Renal cortical epithelial cell (primary cell): ENCODE measurements at places on chromosomes 12 and 14. TPM values are rescaled to one million over a fixed set of nuclear protein-coding genes. Genes with fewer than 3 reads are reported as not detected.

GRCh38 chr14:63881926-63882325 lies 29.1 kb downstream of the SYNE2 start:
- DNase-seq = no peak

DNA sequence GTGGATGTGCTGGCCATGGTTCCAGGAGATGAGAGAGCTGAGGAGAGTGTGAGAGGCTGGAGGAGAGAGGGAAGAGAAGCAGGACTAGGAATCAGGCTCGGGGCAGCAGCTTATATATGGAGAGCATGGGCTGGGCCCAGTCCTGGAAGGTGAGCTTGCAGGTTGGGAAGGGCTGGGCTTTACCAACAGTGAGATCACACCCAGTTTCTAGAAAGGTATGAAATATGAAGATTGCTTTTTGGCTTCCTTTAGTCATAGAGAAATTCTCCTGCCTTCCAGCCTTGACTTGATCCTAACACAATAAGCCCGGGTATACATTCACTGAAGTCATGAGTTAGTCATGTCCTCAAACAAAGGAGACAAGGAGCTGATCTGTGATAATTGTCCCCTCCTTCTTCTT lies at the start of gene KRT6A:
TSS of gene KRT6A (minus strand) at position 86 of the 400 bp plus-strand sequence. CDS start at position 17, 69 bp downstream.
- DNase-seq = no peak

DNA sequence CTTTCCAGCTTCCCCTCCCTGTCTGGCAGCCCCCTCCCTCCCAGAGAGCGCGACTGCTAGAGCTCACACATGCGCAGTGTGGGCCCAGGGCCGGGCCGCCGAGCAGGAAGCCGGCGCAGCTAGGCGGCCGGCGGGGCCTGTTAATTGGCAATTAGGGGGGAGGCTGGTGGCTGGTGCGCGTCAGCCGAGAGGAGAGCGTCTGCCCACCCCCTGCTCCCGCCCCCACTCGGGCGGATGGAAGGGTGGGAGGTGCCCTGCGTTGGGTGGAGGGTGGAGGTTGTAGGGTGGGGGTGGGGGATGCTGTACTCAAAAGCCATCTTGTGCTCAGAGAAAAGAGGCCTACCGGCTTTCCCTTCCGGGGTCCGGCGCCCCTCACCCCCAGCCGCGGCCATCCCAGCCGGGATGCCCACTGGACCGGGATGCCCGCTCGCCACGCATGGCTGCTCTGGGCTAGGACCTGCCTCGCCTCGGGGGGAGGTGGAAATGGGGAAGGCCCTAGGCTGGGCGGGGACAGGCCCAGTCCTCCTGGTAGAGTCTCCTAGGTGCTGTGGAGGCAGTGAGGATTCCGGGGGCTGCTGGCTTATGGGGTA lies 9.2 kb downstream of the HOXC8 start:
- DNase-seq = peak; percentile 86

DNA sequence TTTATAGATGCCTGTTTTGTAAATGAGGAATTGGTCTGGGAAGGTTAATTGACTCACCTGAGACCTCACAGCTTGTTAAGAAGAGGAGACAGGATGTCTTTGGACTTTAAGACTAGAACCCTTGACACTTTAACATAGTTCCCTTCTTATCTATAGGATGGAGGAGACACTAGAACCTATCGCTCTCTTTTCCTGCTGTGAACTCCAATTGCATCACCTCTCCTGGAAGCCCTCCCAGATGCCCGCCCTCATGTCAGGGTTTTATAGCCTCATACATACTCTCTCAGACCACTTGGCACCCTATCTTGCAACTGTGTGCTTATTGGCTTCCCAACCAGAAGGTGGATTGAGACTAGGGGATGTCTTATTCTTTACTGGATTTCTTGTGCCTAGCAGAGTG lies 2.5 kb upstream of the CTDSP2 start:
- no peak for DNase-seq

GRCh38 chr12:80291108-80291754 lies 152.8 kb upstream of the PTPRQ start:
- DNase-seq = no peak

DNA sequence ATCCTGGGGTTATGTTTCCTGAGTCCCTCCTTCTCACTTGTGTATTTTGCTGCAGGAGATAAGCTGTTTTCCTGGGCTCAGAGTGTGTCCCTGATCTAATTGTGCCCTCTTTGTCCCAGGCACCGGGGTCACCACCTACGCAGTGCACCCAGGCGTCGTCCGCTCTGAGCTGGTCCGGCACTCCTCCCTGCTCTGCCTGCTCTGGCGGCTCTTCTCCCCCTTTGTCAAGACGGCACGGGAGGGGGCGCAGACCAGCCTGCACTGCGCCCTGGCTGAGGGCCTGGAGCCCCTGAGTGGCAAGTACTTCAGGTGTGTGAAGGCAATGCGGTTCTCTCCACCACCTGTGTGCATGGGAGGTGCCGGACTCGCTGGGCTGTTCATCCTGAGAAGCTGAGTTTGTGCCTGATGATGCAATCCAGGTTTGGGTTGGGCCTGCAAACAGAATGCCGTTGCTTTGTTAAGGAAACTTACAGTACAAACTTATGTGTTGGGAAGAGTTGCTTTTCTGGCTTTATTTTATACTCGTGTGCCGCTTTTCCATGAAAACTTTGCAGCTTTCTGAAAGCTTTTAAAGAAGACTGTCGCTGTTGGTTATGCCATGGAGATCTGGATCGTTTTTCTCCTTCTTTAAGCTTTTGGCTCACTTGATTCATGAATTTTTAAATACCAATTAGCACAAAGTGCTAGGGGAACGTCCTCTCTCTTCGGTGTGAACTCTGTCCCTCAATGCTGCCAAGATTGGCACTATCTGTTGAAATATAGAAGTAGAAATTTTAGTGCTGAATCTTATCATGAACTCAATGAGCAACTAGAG lies 27.6 kb downstream of the RDH12 start:
- peak; percentile 34 for DNase-seq

- DNase-seq = peak; percentile 43
Measured at GRCh38 chr12:109385339-109386058, 37.8 kb downstream of the MYO1H start.

DNA sequence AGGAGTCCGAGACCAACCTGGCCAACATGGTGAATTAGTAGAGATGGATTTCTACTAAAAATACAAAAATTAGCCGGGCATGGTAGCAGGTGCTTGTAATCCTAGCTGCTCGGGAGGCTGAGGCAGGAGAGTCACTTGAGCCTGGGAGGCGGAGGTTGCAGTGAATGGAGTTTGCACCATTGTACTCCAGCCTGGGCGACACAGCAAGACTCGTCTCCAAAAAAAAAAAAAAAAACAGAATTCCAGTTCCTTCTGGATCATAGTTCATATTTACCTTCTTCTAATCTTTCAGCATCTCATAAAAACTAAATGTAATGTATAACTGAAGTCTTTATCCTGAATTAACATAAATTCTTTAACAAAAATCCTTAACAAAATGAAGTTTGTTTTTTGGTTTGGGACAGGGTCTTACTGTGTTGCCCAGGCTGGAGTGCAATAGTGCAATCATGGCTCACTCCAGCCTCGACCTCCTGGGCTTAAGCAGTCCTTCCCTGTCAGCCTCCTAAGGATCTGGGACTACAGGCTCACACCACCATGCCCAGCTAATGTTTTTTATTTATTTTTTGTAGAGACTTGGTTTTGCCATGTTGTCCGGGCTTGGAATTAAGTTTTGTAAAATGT lies 37.6 kb downstream of the FAM177A1 start:
- no peak for DNase-seq

GRCh38 chr12:106226884-106227640 lies 20.8 kb downstream of the CKAP4 start:
- DNase-seq = peak; percentile 58

- DNase-seq = peak; percentile 95
Measured at GRCh38 chr14:33564774-33565630, 385.9 kb downstream of the EGLN3 start.

DNA sequence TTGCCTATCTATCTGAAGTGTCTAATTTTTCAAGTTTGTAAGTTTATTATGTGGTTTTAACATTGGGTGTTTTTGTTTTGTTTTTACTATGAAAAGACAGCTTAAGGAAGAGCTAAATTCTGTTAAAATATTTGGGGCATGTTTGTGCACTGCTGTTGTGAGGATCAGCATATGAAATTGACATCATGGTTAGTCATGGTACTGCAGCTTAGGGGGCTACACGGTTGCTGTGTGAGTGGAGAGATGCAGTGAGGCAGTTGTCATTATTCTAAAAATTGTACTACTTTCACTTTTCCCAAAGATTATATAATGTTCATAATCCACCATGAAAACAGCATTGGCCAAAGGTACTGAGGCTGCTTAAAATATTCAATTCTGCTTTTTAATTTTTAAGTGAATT lies 49.0 kb downstream of the ZC3H14 start:
- no peak for DNase-seq

DNA sequence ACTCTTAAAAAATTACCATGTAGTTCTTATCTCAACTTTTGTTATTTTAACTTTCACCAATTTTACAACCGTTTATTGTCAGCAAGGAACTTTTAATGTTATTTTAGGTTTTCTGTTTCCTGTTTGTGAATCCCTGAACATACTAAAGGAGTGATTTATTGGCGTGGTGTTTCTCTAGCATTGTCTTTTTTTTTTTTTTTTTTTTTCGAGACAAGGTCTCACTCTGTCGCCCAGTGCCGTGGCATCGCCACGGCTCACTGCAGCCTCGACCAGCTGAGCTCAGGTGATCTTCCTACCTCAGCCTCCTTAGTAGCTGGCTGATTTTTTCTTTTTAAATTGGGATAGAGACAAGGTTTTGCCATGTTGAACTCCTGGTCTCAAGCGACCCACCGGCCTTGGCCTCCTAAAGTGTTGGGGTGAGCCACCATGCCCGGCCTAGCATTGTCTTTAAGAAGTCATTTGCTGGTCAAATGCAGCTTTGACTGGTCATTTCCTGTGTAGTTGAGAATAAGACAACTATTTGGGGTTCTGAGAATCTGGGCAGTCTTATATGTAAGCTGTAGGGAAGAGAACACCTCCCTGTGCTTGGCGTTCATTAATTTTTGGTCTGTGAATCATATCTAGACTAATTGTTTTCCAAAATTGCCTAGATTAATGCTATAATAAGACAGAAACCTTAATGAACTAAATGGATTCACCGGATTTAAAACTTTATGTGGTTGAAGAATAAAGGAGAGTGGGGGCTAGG lies 2.1 kb downstream of the WASHC4 start:
- DNase-seq = peak; percentile 51

- DNase-seq = peak; percentile 79
Measured at GRCh38 chr14:32224737-32225377, 21.8 kb upstream of the RNU6-8 start.

DNA sequence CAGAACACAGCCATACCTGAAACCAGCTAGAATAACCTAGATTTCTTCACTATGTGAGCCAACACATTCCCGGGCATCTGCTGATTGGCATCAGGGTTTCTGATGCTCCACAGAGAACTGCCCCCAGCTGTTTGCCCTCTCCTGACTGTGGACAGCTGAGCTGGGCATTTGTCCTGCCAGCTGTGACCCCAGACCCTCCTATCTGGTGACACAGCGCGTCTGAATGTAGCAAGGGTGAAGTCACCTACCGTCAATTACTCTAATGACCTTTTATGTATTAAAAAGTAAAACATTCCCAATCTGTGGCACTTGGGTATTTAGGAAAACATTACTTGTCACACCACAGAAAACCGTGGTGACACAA lies 29.7 kb upstream of the SFSWAP start:
- DNase-seq = no peak

GRCh38 chr12:30870491-30871265 lies 55.9 kb upstream of the TSPAN11 start:
- DNase-seq = no peak

DNA sequence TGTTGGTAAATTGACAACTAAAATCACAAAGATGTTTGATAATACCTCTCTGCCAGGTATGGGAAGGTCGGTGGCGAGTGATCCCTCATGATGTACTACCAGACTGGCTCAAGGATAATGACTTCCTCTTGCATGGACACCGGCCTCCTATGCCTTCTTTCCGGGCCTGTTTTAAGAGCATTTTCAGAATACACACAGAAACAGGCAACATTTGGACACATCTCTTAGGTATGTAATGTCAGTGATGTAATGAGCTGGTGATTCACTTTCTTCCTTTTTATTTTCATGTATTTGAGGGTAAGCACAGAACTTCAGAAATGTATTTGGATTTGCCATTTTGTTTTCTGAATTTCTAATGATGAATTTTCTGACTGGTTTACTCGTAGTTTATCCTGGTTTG lies 42.6 kb upstream of the LRTM2 start:
- peak; percentile 54 for DNase-seq

- no peak for DNase-seq
Measured at GRCh38 chr14:78359581-78359980, 189.4 kb downstream of the NRXN3 start.

GRCh38 chr12:121534495-121535148 lies 46.2 kb downstream of the KDM2B start:
- DNase-seq = no peak

DNA sequence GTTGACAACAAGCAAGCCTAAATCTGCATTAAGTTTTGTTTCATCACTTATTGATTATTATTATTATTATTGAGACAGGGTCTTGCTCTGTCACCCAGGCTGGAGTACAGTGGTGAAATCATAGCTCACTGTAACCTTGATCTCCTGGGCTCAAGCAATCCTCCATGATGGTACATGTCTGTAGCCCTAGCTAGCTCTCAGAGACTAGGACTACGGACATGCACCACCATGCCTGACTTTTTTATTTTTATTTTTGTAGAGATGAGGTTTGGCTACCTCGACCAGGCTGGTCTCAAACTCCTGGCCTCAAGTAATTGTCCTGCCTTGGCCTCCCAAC lies 35.7 kb upstream of the STK38L start:
- DNase-seq = no peak

GRCh38 chr14:67541448-67542387 lies 8.6 kb downstream of the PLEKHH1 start:
- DNase-seq = no peak

DNA sequence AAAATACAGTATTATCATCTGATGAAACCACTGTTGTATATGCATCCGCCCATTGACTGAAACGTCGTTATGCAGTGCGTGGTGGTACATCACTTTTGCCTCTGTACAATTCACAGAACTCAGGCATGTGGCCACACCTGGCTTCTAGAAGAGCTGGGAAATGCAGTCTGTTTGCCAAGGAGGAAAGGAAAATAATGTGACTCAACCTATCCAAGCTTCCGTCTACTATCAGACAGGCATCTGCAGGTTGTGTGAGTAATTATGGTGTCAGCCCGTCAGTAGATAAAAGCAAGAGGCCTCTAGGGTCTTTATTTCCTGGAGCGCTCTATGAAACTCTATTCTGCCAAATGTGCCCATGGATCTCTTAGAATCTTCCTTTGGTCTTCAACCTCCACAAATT lies 111.6 kb downstream of the BBS10 start:
- peak; percentile 79 for DNase-seq

- DNase-seq = no peak
Measured at GRCh38 chr12:132543298-132544079, 53.5 kb downstream of the FBRSL1 start.

- DNase-seq = peak; percentile 75
Measured at GRCh38 chr12:42760550-42760949, 171.0 kb upstream of the PRICKLE1 start.

- no peak for DNase-seq
Measured at GRCh38 chr12:1523046-1523445, 71.3 kb downstream of the FBXL14 start.

SYT1 gene
- 1.0 and 1.1 TPM in 2 replicates for total RNA-seq

GARIN6 gene
- total RNA-seq = not detected in 2 replicates

APOF gene
- total RNA-seq = not detected in 2 replicates

PGF gene
- 0.35 and 0.69 TPM in 2 replicates for total RNA-seq

SAMD4A gene
- total RNA-seq = 49.5 and 81.5 TPM in 2 replicates

CFAP54 gene
- 3.3 and 11.3 TPM in 2 replicates for total RNA-seq

C12orf54 gene
- not detected in 2 replicates for total RNA-seq
